ELR (cell line): ENCODE measurements at places on chromosomes 4 and X.

DNA sequence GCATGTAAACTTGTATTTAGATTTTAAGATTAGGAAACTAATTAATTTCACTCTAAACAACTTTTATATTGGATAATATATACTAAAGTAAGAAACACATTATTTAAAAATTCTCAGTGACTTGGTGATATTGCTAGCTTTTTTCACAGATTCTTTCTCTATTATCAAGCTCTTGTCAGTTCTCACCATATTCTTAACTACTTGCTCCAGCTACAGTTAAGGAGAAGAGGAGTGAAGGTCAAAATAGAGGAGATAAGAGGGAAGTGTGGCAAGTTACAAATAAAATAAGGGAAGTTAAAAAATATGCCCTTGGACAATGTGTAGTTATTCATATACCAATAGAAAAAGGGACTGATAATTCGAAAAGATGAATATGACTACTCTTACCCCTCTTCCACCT lies 34.7 kb upstream of the NAF1 start:
- no peak for DNase-seq

GRCh38 chrX:9316096-9316495 lies 148.8 kb upstream of the TBL1X start:
- no peak for DNase-seq

DNA sequence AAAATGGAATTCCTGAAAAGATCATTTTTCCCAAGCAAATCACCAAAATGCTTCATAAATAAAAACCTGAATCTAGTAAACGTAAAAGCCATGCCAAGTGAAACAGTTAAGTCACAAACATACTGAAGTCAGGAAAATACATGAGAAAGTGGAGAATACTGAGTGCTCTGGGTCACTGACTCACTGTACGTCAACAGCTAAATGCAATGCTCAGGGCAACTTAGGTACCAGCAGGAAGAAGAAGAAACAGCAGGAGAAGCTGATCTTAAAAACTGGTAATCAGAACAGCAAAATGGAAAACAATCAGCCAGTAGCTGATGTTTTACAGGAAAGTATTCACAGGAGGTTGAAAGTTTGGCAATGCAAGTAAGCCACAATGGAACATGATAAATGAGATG lies 252.6 kb upstream of the ETNPPL start:
- DNase-seq: no peak

DNA sequence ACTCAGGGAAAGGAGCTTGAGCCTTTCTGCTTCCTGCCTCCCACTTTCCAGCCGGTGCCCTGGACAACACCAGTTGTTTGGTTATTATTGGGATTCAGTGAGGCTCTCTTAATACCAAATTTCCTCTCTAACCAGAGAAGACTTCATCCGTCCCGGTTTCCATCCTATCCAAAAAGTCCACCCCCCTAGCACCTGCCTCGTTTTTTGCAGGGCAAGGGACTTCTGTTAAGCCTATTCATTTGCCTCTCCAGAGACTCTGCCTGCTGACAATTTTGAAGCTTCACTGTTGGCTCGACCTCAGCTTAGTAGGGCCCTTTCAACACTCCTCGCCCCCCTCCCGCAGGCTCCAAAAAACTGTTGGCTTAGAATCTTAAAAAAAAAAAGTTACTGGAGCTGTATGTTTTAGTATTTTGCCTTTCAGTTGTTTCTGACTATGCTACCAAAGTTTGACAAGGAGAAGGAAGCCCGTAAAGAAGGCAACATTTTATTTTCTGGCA lies 779 bp upstream of the PRSS12 start:
- no peak for DNase-seq

DNA sequence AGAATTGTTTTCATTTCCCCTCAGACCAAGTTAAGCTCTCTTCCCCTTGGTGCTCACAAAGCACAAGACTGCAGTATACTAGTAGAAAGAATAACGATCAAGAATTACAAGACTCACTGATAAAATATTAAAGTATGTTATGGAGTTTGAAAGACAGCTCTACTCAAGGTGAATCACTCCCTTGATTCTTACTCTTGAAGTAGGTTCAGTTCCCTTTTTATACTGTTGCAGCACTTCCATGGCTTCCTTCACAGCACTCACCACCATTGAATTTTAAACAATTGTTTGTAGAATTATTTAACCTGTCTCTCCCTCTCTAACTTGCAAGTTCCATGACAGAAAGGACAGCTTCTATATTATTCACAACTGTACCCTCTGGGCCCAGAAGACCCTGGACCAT lies 42.2 kb downstream of the CASK start:
- no peak for DNase-seq

- peak; percentile 65 for DNase-seq
Observed at GRCh38 chrX:139889760-139890159, 43.1 kb downstream of the ATP11C start.

- DNase-seq: no peak
Observed at GRCh38 chr4:2245057-2245786, 3.3 kb upstream of the HAUS3 start.

GRCh38 chrX:49260221-49260985 lies 4.1 kb downstream of the FOXP3 start:
- DNase-seq: no peak
